CD4-positive, alpha-beta T cell treated with Interleukin-2 at 100 ng/mL for 4 hours (primary cell): ENCODE measurements at places on chromosomes 6 and 20.

DNA sequence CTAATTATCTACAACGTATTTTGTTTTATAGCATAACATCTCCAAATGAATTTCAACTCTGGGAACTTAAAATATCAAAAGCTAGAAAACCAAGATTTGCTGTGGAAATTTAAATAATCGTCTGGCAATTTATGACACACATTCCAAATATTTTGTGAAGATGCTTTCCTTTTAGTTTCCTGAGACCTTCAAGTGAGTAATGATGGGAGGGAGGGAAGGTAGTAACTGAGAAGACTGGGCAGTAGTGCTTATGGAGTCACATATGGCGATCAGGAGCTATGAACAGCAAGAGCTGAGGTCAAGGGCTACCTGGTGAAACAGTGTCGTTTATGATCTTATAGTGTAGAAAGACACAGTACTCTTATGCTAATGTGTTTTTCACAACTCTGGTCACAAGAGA is 178.2 kb upstream of the THEMIS start:
- no peak for DNase-seq

GRCh38 chr6:147793871-147794643 is 285.6 kb downstream of the SAMD5 start:
- DNase-seq: no peak

GRCh38 chr6:138724015-138724414 is 49.6 kb upstream of the CCDC28A start:
- DNase-seq: no peak

DNA sequence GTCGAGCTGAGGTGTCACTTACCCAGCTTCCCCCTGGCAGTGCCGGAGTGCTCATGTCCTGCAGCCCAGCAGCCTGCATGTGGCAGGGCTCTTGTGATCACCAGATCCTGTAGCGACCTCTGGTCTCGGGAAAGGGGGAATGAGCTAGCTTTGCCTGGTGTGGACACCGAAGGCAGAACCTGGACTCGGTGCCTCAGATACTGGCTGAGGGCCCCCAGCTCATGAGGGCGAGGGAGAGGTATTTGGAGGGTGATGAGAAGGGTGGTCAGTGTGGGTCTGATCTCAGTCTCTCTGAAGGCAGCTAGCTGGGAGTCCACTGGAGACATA is 26.3 kb downstream of the SUN5 start:
- no peak for DNase-seq

DNA sequence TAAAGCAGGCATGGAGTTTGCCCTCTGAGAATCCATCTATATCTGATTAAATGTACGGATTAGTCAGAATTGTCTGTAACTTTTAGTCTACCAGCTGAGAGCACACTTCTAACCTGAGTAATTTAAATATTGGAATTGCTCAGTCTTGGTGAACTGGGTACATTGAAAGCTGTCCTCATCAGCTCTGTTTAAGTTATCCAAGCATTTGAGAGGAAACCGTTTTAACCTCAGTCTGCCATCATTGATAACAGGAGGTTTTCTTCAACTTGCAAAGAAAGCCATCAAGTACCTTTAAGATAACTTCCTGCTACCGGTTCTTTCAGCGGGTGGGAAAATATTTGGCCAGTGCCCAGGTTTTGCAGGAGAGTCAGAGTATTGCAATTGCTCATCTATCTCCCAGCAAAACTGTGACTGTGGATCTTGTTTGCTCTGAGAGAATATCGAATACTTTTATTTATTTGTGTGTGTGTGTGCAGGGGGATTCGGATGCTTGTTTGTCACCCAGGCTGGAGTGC is 31.1 kb upstream of the F13A1 start:
- no peak for DNase-seq

DNA sequence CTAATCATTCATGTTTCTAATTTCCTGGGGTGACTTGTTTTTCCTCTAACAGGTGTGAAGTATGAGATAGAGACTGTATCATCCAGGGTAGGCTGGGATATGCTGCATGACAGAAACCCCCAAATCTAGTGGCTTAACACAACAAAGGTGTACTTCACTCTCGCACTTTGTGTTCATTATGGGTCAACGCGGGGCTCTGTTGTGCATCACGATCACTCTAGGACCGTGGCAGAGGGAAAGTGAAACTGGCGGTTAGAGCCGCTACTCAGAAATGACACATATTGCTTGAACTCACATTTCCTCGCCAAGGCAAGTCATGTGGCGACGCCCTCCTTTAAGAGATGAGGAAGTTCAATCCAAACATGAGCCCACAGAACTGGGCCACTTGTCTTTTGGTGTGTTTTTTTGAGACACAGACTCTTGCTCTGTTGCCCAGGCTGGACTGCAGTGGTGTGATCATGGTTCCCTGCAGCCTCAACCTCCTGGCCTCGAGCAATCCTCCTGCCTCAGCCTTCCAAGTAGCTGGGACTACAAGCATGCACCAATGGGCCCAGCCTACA is 41.3 kb downstream of the PCNA start:
- DNase-seq: peak; percentile 88

DNA sequence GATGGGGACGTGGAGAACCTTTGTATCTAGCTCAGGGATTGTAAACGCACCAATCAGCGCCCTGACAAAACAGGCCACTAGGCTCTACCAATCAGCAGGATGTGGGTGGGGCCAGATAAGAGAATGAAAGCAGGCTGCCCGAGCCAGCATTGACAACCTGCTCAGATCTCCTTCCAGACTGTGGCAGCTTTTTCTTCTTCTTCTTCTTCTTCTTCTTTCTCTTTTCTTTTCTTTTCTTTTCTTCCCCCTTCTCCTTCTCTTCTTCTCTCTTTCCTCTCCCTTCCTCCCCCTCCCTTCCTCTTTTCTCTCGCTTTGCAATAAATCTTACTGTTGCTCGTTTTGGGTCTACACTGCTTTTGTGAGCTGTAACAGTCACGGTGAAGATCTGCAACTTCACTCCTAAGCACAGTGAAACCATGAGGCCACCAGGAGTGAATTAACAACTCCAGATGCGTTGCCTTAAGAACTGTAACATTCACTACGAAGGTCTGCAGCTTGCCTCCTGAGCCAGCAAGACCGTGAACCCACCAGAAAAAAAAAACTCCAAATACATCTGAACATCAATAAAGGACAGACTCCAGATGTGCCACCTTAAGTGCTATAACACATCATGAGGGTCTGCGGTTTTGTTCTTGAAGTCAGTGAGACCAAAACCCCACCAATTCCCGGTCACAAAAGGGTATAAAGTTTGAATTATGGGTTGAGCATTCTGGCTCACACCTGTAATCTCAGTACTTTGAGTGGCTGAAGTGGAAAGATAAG is 19.6 kb upstream of the SERPINB1 start:
- peak; percentile 51 for DNase-seq

GRCh38 chr6:5095236-5095635 is 10.1 kb downstream of the PPP1R3G start:
- DNase-seq: no peak

DNA sequence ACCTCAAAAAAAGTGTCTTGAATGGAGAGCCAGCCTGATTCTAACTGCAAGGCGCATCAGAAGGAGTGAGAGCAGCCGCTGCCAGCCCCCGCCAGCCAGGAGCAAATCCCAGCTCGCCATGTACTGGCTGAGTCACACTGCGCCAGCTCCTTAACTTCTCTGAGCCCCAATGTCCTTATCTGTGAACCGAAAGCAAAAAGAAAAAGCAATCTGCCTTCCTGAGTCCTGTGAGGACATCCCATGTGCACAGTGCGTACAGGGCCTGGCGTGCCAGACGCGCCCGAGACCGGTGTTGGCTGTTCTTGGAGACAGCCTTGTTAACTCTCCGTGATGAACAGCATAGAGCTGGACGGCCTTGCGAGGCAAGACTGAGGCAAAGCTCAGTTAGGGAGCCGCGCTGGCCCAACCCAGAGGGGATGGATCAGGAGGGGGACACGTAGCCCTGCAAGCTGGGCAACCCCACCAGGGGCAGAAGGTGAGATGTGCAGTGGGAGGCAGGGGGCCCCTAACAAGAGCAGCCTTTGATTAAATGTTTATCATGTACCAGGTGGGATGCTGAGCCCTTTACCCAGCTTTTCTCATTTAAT is 122.7 kb downstream of the AGPAT4 start:
- DNase-seq: no peak

GRCh38 chr6:3258201-3258600 is 546 bp upstream of the PSMG4 start:
- no peak for DNase-seq

DNA sequence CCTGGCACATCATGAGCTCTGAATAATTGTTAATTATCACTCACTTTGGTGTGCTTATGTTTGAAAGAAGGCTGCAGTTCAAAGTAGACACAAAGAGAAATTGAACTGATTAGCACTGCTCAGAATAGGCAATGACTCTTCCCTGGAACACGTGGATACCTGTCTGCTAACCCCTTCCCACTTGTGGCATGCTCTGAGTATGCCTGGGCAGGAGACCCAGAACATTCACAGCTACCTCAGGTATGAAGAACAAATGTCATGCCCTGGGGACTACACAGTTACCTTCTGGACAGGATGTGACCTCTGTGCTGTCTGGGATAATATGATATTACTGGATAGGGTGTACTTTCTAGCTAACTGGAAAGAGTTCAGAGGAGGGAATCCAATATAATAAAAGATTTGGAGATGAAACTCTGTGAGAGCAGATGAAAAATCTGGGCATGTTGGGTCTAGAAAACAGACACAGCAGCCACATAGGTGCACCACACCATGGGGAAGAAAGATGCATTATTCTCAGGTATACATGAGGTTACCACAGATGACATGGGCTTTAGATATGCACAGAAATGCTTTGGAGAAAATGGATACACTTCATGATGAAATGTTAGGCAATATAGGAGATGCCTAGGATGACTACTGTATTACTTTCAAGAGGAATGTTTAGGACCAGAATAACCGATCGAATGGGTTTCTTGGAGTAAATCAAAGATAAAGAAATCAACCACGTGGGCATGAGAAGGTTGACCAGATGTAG is 324.2 kb upstream of the PREP start:
- DNase-seq: no peak

DNA sequence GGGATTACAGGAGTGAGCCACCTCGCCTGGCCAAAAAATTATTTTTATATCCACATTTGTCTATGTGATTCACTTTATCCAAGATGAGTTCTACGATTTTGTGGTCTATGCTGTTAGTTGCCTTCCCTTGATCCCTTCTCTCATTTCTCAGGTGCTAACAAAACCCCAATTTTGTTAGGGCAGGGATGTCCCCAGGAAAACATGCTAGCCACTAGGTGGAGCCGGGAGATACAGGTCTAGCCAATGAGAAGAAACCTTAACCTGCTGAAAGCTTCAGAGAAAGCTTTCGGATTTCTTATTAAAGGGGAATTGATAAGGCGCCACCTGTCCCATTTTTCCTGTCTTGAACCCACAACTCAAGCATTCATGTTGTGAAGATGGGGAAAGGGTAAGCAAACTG is 167.4 kb upstream of the OLIG3 start:
- DNase-seq: peak; percentile 43

GRCh38 chr6:163513570-163514166 is 99.2 kb downstream of the QKI start:
- DNase-seq: no peak

DNA sequence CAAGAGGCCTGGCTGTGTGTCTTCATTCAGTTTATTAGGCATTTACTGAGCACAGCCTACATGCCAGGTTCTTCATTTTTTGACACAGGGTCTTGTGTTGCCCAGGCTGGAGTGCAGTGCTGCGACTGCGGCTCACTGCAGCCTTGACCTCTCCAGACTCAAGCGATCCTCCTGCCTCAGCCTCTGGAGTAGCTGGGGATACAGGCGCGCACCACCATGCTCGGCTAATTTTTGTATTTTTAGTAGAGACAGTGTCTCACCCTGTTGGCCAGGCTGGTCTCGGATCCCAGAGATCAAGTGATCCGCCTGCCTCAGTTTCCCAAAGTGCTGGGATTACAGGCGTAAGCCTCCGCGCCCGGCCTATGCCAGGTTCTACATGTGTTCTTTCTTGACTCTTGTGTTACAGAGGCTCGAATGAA is 601 bp upstream of the ATRN start:
- DNase-seq: no peak

GRCh38 chr6:55705451-55706440 is 126.8 kb upstream of the HMGCLL1 start:
- DNase-seq: no peak

DNA sequence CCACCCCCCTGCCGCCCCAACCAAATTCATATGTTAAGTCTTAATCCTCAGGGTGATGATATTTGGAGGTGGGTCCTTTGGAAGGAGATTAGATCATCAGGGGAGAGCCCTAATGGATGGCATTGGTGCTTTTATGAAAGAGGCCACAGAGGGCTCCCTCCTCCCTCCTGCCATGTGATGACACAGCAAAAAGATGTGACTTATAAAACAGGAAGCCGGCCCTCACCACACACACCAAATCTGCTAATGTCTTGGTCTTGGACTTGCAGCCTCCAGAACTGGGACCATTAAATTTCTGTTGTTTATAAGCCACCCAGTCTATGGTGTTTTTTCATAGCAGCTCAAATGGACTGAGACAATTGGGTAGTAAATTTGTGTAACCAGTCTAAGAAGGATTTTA is 176.3 kb downstream of the ADGRG6 start:
- no peak for DNase-seq

- no peak for DNase-seq
These were observed 17.8 kb upstream of the RSPO3 start for GRCh38 chr6:127100510-127101140.

GRCh38 chr6:140494321-140495108 is 1120.1 kb upstream of the CITED2 start:
- DNase-seq: no peak

GRCh38 chr20:45523821-45524220 is 8.4 kb upstream of the SPINT3 start:
- DNase-seq: no peak

DNA sequence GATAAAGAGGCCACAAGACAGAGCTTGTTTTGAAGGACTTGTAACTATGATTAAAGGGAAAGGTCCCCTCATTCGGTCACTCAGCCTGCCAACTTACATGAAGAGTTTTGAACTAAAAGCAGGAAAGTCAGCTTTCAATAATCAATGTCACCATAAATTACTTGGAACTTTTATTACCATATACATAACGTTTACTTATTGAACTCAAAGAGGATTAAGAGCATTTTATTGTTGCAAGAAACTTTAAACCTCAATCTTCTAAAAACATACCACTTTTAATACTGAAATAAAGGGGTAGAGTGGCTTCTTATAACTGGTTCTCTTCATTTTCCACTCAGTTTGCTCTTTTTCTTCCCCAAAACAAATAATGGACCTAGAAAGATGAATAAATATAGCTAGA is 65.1 kb downstream of the CNKSR3 start:
- DNase-seq: no peak

- no peak for DNase-seq
These were observed 111.0 kb downstream of the NOL4L start for GRCh38 chr20:32474009-32474716.

- peak; percentile 84 for DNase-seq
These were observed 18.4 kb upstream of the MMP24 start for GRCh38 chr20:35207950-35208611.

DNA sequence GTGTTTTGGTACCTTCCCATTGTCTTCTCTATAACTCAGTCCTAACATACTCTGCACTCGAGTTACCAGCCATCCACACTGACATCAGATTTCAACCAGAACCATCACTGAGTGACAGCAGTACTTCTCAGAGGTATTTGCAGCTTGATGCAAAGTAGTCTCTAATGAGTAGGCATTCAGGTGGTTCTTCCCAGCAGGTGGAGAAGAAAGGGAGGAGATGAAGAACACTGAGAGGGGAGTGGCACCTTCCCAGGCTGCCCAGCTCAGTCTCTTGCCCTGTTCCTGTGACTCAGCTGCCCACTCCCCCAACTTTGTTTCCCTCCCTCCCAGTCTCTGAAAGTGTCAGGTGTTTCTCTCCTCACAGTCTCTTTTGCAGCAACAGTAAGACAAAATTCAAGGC is 38.7 kb upstream of the SMIM28 start:
- DNase-seq: no peak

- no peak for DNase-seq
These were observed 66.6 kb downstream of the AFG1L start for GRCh38 chr6:108361312-108361932.
